ENCODE measurements at places on chromosomes 12 and 14.

DNA sequence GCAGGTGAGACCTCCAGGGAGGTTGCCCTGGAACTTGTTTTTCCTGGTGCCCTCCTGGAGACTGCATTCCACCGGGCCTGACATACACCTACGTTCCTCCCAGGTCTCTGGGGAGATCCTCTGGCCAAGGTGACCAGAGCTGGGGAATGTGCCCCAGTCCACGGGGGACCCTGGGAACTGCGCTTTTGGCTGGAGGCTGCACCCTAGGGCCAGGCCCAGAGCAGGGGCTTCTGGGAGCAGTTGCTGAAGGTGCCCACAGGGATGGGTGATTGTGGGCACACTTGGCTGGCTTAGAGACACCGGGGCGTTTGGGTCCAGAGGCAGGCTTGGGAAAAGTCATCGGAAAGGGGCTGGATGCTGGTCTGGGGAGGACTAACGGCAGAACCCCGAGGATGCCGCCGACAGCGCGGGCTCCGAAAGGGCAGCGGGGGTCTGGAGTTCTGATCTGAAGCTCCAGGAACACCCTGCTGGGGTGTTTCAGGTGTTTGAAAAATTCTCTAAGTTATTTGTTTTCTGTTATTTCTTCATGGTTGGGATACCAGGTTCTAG lies 36.5 kb upstream of the TDRD9 start:
- no peak for DNase-seq

DNA sequence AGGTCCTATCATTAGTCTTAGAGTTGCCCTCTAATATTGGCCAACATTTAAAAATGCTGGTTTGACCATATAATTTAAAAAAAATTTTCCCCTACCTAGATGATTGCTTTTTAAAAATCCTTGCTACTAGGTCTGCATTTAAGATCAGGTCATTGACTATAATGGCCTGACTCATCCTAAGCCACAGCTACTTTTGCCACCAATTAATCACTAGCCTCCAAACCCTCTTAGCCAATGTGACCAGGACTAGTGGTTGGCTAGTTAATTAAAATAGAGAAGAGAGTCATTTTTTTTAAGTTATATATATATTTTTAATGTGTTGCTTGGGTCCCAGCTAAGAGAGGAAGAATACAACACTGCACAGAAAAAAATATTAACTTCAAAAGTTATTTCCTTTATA lies 57.5 kb downstream of the SOS2 start:
- no peak for DNase-seq

DNA sequence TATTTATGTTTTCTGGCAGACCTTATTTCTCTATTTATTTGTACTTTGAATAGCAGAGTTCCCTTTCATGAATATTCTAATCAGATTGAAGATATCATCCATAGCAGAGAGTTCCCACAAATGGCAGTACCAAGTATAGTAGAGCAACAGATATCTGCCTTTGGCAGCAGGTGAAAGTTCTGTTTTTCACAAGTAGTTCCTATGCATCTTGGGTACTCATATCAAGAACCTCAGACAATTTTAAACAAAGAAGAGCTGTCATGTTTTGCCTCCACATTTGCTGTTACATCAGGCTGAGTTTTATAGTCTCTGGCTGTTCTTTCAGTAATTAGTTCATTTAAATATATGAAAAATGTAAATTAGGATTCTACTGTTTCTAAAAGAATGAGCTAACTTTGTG lies 252.0 kb downstream of the KCNC2 start:
- no peak for DNase-seq

- no peak for DNase-seq
These were observed 1538.3 kb upstream of the SEL1L start for GRCh38 chr14:83071888-83072501.

DNA sequence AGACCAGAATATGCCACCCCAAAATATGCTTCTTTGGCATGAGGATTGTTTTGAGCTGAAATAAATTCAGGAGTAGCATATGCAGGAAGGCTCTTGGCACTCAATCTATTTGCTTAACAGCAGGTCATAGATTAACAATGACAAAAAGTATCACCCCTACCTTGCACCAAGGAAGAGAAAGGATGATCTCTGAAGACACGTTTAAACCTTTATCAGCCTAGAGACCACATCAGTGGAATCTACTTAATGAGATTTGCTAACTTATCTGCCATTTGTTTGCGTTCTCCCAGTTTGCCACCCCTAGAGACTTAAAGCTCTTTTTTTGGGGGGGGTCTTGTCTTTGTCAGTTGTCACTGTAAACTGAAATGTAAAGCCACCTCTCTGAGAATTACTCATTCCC lies 1278.7 kb upstream of the USP15 start:
- no peak for DNase-seq

DNA sequence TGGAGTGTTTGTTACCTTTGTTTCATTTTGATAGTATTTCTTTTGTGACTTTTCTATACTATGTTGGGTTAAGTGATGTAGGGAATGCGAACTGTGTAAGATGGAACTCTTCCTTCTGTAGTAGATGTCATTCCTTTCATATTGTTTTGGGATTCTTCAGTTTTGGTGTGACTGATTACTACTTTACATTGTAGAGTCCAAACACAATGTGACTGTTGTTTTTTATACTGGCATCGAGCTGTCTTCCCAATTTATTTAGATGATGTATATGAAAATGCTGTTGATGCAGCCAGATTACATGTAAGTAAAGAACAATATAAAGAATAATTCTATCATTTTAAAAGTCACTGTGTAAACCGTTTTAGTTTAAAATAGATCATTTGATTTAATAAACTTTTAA lies 34.7 kb downstream of the WASHC4 start:
- no peak for DNase-seq

DNA sequence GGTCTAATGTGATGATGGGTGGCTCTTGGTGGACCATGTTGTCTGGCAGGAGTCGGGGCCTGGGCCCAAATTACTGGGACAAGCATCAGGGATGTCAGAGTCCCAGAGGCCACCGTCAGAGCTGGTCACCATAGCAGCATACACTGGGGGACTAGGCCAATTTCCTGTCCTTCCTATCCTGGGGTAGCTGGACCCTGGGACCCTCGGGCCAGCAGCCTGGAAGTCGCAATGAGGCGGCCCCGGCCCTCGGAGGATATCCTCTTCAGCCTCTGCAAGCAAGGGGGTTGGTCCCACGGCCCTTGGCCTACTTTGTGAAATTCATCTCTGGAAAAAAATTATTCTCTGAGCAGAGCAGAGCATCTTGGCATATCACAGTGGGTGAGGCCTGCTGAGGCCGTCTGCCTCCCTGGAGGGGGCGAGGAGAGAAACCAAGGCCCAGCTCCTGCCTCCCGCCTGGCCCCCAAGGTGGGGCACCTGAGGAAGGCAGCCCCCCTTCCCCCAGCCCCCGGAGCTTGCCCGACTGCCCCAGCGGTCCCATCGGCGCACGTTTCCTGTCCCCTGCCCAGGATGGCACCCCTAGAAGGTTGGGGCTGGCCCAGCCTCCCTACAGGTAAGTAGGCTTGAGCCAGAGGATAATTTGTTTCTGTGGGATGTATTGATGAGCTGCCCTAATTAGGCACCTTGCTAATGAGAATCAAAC lies 135.0 kb upstream of the MYL2 start:
- DNase-seq = no peak

DNA sequence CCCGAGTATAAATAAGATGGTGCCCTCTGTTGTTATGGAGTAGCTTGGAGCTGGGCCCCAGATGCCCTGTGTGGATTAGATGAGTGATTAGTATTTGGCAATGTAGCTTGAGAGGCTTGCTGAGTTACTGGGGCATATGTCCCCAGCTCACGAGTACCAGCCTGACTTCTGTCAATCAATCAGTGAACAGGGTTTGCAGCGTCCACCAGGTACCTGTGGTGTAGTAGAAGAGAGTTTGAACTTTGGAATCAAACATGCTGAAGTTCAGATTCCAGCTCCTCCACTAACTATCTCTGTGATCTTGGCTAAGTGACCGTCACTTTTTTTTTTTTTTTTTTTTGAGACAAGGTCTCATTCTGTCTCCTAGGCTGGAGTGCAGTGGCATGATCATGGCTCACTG lies 11.6 kb upstream of the TCL1B start:
- no peak for DNase-seq

DNA sequence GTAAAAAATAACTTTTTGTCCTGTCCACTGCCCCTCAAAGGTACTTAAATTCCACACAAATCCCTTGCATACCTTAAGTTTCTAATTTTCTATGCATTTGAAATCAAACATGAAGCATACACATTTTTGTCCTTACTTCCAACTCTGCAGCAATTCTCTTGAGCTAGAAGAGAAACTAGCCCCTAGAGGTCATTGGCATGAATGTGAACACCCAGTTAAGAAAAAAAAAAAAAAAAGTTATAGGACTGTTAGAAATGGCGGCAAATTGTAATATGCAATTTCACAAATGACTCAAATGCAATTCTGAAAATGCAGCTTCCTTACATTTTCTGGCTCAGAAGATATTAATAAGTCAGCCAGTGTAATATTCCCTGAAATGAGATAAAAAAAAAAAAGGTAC lies 4.6 kb upstream of the ESR2 start:
- no peak for DNase-seq

DNA sequence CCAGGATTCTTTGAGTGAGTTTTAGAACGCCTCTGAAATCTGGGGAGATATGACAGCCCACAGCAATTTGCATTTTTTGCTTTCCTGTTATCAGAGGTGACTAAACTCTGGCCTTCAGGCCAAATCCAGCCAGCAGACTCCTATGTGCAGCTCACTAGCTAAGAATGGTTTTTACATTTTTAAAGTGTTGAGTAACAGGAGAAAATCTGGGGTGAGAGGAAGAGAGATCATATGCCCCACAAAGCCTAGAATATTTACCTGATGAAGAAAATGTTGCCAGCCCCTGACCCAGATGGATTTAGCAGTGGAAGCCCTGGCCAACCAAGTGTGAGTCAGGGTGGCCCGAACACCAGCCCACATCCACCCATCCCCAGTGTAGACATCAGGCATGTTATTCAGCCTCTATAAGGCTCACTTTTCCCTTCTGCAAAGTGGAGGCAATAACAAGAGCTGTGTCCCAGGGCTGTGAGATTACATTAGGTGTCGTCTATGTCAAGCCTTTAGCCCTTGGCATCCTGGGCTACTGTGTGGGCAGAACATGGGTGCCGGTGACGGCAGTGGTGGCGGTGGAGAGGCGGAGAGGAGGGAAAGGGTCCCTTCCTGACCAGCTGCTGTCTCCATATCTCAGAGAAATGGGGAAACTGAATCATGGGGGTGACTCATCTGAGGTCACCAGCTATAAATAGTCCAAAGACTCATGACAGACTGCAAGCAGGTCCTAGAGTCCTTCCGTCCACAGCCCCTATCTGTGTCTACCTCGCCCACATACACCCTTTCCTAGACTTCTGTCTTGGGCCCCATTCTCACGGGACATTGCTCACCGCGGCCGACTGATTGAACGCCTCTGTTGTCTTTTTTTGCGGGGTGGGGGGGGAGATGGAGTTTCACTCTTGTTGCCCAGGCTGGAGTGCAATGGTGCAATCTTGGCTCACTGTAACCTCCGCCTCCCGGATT lies 32.6 kb upstream of the CD9 start:
- peak; percentile 59 for DNase-seq

- no peak for DNase-seq
These were observed 190.5 kb upstream of the GSC start for GRCh38 chr14:94960285-94961001.

DNA sequence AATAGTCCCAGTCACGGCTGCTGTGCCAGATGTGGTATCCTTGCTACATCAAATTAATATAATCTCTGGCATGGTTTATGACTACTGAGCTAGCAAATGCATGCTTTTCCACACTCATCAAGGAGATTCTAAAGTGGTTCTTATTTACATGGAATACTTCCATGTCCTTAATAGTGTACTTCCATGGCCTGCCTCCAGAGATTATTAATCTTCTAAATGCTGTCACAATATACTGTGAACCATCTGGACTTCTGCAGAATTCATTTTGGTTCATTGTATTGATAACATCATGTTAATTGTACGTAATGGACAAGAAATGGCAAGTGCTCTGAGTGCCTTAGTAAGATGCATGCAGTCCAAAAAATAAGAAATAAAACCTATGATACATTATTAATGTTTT lies 230.8 kb downstream of the NUAK1 start:
- DNase-seq = no peak
